Lung microvascular endothelial cell (primary cell): ENCODE measurements at places on chromosomes 4 and X. TPM values are rescaled to one million over a fixed set of nuclear protein-coding genes. Genes with fewer than 3 reads are reported as not detected.
A peak's percentile ranks its signal among the peaks of the same experiment; 100 is the strongest.

The EDA2R gene
- total RNA-seq, result 0.60 and 1.5 TPM in 2 replicates

- no peak for DNase-seq
Observed at GRCh38 chr4:12545812-12546211, 938.3 kb downstream of the RAB28 start.

- DNase-seq, result no peak
Observed at GRCh38 chrX:129576539-129576938, 36.5 kb downstream of the OCRL start.

GRCh38 chr4:118797558-118798142, 38.3 kb downstream of the SEC24D start:
- peak; percentile 74 for DNase-seq

The MAGEA11 gene
- under 0.01 TPM in 1 of 2 replicates, not detected in the other for total RNA-seq

The LGI2 gene
- not detected in 2 replicates for total RNA-seq

DNA sequence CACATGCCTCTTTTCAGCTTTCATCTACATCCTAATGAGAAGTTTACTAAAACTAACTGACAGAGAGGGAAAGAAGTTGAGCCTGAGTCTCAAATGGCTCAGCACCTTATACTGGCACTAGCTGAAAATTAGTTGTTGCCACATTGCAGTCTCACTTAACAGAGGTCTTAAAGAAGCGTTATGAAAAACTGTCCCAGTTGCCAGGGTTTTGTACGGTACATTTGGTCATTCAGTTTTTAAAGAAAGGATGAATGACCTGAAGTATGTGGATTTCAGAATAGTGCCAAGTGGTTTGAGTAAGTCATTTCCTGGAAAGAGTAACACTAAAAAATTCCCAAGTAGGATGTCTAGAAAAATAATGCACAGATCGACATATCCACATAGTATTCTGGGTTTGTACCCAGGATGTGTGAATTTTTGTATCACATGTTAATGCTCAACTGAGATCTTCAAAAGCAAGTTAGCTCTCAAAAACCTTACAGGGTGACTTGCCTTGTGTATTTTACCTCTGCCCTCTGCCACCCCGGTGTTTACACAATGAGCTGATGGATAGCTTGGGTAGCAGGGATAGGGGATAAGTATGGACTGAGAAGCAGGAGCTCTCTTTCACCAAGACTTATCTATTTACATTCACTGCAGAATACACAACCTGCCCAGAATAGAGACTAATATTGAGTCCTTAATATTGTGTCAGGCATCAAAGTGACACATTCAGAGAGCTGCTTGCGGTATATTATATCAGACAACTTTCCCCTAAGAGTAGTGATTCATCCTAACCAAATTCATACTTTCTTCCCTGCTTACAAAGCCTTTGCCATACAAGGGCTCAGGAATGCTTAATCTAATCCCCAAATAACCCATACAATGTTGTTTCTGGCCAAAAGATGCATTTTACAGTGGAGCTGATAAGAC, 1075.7 kb upstream of the PABPC4L start:
- DNase-seq, result no peak

The OPN1LW gene
- total RNA-seq, result 0.22 and 0.60 TPM in 2 replicates

DNA sequence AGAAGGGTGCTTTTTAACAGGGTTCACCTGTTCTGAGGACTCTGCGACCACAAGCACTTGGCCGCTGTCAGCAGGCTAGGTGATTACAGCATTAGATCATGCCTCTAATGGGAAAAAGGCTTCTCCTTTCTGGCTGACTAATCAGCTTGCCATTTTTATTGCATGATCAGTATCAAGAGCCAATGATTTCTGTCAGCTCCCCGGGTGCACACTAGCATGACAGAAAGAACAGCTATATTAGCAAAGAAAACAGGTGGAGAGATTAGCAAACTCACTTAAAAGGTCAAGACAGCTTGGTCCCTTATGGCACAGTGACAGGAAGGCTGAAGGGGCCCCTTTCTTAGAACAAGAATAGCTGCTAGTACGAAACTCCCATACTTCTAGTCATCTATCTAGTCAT, 170.0 kb downstream of the SMIM20 start:
- no peak for DNase-seq

- peak; percentile 35 for DNase-seq
Observed at GRCh38 chr4:83170952-83171399, 56.4 kb upstream of the PLAC8 start.

DNA sequence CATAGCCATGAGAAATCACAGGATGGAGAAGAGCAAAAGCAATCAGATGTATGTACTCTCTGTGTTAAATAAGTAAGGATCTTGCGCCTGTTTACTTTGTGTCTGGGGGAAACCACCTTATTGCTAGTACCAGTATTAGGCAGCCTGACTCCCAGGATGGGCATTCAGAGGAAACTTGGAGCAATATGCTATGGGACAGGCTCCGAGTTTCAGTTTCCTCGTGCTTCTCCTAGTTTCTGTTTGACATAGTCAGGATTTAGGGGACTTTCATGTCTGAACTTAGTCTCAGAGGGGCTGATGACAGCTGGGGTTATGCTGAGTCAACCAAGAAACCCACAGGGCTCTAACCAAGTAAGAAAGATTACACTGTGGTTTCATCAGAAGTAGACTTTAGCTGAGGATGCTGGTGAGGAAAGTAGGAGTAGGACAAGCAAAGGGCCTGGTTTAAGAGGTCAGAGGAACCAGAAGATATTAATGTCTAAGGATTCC, 13.5 kb downstream of the NSUN7 start:
- no peak for DNase-seq

DNA sequence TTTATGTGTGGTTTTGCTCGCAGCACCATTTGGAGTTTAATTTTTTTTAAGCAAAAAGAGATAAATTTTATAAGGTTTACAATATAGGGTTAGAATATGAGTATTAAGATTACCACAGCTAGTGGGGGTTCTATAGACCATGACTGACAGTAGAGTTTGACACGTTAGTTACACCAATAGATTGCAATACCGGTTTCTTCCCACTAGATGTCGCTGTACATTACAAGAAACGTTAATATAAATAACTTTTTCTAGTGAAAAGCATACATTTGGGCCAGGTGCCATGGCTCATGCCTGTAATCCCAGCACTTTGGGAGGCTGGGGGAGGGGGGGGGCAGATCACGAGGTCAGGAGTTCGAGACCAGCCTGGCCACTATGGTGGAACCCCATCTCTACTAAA, 433.6 kb downstream of the MAGEB5 start:
- peak; percentile 50 for DNase-seq

- no peak for DNase-seq
Observed at GRCh38 chr4:95290702-95291101, 258.1 kb downstream of the UNC5C start.

GRCh38 chrX:54529151-54529550, 868 bp upstream of the GNL3L start:
- DNase-seq, result no peak

The YY2 gene
- total RNA-seq, result 0.65 and 0.79 TPM in 2 replicates

The PASD1 gene
- total RNA-seq, result not detected in 2 replicates
